T-helper 2 cell (primary cell): ENCODE measurements at places on chromosomes 16 and 17.

- DNase-seq, result no peak
Measured at GRCh38 chr17:81387100-81388090, 7.9 kb upstream of the BAHCC1 start.

DNA sequence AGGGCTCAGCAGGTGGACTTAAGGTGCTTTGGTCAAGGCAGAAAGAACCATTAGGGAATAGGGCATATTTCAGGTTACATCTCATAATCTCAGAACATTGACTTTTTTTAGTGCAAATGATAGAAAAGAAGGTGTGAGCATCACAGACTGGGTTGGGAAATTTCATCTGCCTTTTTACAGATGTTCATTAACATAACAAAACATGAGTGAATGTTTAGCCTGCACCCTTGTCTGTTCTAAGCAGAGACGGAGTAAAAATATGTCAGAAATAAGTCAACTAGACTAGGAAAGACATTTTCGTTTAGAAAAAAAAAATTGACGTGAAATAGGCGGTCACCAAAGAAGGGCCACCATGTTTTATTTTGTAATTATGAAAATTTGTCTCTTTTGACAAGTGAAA lies 127.5 kb upstream of the CDH13 start:
- no peak for DNase-seq

DNA sequence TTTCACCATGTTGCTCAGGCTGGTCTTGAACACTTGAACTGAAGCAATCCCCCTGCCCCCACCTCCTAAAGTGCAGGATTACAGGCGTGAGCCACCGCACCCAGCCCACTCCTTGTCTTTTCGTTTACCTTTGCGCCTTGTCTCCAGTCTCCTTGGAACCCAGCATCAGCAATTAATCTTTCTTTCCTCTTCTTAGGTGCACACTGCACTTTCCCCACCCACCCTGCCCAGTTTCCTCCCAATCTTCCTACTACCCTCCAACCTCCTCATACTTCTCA lies 1.5 kb upstream of the CLDN7 start:
- DNase-seq, result no peak

- no peak for DNase-seq
Measured at GRCh38 chr16:72996291-72997062, 51.5 kb downstream of the ZFHX3 start.

DNA sequence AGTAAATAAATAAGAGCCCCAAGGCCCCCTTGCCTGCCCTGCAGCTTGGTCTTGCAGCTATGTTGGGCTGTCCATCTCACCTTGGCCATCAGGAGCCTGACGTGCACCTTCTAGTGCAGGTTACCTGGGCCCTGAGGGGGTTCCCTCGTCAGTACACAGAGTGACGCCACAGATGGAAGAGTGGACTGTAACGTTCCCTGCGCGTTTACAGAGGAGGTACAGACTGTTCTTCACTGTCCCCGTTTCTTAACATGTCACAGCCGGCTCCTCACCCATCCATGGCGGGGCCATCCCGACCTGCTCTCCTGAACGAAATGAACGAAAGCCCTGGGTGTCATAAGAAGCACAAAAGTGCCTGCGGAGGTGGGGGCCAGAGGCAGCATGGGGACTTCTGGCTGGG lies 15.9 kb upstream of the FASN start:
- no peak for DNase-seq

DNA sequence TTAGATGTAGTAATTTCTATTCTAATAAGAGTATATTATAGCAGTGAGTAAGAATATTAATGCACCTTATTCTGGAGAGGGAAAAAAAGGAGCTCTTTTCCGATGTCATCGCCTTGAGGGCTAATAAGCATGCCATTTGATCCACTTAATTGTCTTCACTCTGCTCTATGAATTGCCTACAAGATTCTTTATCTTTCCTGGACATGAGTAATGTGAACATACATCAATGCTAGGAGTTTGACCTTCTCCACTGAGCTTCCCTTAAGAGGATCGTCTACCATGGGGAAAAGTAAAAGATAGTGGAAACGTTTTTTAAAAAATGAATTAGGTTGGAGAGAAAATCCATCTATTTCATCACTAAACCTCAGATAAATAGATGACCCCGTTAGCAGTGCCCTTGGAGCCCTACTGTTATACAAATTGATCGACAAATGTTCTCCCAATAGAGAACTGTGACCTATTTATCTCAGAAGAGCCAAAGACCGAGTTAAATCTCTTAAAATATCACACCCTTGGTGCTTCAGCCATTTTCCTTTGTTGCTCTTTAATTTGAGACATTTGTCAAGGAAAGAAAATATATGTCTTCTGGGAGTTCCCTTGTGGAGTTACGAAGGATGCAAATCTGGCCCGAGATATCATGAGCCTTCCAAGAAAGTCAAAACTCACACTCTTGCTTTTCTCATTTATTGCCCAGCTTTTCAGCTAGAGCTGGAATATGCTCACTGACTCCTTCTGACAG lies 898.5 kb downstream of the KCNJ2 start:
- no peak for DNase-seq
